Amniotic stem cell (primary cell): ENCODE measurements at places on chromosomes 6 and 20.

DNA sequence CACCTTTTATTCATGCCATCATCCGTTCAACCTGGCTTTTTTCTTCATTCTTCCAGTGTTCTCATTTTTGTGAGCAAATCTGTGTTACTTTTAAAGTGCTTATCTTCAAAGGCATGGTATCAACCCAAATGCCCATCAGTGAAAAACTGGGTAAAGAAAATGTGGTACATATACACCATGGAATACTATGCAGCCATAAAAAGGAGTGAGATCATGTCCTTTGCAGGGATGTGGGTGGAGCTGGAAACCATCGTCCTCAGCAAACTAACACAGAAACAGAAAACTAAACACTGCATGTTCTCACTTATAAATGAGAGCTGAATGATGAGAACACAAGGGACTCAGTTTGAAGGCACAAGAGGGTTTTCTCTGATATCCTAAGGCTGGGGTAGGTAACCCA, 130.3 kb downstream of the CCDC170 start:
- DNase-seq, result no peak

GRCh38 chr6:167129562-167129961, 6.7 kb downstream of the CCR6 start:
- DNase-seq, result no peak

DNA sequence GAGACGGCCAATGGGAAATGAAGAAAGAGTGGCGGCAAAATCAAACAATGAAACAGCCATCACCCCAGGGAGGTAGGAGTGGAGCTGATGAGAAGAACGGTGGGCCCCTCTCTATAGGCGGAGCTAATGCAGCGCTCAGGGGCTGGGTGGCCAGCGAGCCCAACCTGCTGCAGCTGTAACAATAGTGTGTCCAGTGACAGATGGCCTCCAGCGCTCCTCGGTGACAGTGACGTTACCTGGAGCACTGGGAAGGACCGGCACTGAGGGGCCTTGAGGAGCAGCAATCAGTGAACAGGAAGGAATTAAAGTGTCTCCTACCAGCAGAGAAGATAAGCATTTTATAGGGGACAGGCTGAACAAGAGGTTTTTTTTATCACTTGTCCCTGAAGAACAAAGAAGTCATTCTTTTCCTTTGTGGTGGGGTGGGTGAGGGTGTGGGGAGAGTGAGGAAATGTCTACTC, 81.6 kb downstream of the FOXA2 start:
- DNase-seq, result no peak

- DNase-seq, result no peak
These were observed 22.7 kb upstream of the GOPC start for GRCh38 chr6:117624869-117625481.

DNA sequence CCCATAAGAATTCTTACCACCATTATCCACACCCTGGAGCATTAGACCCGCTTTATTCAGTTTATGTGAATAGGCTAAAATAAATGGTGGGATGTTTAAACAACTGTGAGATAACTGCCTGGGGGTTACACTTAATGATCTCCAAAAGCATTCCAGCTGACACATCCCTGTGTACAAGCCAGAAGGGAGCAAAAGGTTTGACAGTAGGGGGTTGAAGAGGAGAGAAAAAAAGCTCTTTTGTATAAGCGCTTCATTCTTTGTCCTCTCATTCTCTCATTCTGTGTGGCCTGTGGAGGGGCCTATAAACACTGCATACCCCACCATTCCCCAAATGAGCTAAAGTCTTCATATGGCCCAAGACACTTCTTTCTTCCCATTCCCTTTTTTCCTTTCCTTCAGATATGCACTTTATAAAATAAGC, 30.8 kb upstream of the COL21A1 start:
- no peak for DNase-seq

DNA sequence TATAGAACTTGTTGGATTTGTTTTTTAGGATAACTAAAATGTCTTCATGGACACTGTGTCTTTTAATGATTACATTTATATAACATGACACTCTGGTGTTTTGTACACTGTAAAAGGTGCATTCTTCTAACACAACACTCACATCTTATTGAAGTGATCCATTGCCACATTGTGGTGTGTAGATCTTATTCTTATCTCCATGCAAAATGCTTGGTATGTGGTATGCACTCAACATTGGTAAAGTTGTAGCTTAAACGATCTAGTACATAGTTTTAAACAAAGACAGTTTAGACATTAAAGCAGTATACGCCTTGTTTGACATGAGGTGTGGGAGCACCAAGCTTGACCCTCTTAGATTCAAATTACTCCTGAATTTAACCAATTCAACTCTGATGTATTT, 84.7 kb downstream of the SASH1 start:
- no peak for DNase-seq

DNA sequence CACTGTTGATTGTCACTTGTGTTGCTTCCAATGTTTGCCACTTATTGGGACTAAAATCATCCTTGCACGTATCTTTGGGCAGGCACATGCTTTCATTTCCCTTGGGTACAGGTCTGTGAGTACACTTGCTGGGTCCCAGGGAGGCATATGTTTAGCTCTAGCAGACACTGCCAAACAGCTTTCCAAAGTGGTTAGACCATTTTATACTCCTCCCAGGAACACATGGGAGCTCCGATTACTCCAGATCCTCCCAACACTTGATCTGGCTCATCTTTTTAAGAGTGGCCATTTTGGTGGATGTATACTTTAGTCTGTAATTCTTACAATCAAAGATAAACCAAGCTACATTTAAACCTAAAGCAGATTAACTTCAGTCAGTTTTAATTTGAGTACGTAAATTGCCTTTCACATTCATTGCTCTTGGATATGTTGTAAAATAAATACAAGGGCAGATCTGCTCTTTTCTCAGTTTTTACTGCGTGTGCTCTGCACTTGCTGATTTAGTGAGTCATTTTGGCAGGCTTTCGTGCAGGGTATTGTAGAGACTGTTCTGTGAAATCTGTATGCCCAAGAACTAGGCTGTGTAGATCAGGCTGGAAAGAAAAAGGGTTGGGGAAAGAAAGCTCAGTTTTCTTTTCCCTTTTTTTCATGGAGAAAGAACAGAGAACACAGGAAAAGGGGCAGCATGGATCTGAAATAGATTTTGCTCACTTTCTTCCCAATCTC, 19.5 kb downstream of the SLC22A1 start:
- DNase-seq, result peak; percentile 49

DNA sequence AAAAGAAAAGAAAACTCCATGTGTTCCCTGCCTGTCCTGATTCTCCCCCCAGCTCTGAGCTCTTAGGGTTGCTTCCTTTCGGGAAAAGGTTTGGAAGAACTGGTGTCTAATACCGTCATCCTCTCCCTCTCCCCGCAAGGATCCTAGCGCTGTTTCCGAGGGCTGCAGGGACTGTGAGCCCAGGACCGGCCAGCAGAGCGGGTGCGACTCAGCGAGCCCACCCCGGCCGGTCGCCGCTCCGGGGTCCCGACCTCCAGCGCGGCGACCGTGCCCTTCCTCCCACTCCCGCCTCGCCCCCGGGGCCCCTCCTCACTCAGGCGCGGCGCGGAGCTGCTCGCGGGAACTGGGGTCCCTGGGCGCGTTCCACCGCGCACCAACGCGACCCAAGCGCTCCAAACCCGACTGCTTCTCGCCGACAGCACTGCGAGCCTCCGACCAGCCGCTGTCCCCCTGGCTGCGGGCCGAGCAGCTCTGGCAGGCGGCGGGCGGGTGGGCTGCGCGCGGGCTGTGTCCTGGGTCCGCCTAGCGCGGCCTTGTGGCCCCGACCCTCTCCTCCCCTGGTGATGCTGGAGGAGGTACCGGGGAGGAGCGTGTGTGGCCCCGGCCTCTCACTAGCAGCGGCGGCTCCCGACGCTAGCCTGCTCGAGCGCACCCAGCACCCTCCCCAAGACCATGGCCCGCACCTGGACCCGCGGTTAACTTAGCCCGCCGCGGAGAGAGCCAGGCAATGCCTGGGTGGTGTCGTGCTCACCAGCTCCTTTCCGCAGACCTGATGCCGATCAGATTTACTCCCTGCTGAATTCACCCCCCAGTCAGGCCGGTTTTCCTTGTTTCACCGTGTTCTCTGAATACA, at the start of gene PLA2G7:
Gene PLA2G7, minus strand, starts transcription at position 509 of the 853 bp plus-strand sequence. CDS start 12,484 bp downstream, outside the sequence.
- DNase-seq, result no peak

DNA sequence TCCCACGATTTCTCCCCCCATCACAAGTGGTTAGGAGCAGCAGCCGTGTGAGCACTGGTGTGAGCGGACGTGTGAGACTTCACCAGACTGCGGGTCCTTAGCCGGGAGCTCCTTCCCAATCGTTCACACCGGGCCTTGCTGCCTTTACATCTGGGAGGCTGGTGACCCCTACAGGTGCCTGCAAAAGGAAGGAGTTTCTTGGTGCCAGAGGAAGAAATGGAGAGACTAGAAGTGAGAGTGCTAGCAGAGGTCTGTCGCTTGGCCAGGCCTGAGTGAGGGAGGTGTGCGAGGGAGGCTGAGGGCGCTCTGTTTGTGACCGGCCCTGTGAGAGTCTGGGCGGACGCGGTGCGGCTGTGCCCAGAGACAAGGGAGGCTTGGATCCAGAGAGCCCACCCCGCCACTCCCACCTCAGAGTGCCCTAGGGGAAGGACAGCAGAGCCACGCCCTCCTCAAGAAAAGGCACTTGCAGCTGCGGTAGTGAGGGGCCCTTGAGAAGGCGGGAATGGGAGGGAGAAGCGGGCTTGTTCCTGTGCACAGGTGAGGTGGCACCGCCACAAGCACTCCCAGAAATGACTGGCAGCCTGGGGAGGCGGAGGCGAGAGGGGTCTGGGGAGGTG, 10.0 kb upstream of the ARMC2 start:
- DNase-seq, result no peak

GRCh38 chr6:101286146-101286545, 107.4 kb upstream of the GRIK2 start:
- no peak for DNase-seq

GRCh38 chr6:142773859-142774648, 170.9 kb downstream of the HIVEP2 start:
- no peak for DNase-seq

DNA sequence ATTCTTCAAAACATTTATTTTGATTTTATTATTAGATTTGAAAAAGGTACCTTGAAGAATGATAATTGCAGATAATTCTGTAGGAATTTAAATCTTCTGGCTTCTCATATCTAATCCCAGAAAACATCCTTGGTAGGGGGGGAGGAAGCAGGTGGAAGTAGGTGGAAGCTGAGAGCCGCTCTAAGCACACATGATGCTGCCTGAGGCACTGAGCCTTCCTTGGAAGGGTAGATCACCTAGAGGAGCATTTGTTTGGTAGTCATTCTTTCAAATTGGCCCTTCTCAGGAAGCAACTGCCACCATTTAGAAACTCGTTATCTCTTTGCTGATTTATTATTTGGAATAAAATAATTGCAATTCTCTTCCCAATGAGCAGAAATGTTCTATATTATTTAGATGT, 623.3 kb downstream of the CD109 start:
- DNase-seq, result no peak

DNA sequence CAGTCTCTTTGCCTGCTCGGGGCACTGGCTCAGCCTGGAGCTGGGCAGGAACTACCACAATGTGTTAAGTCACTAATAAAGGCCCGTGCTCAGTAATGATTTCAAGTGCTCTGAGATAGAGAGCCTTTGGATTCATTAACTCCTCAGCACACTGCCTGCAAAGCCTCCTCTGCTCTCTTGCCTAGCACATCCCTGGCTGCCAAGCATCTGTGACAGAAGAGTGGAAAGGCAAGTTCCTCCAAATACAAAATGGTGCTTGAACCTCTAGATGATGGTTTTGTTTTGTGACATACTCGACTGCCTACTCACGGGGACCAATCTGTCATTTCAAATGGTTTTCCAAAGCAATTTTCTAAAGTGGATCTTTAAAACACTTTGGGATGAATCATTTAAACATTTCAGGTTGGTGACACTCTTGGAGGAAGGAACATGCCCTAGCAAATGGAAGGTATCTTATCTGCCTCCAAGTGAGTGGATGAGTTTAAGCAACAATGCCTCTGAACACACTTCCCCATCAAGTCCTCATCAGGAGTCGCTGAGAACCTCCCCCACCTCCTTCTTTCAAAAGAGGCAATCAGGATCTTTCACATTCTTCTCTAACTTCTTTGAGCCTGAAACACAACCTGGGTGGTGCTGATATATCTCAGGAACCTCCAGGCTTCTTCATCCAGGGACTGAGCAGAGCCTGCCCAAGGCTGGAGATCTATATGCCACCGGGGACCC, 35.8 kb downstream of the METTL24 start:
- no peak for DNase-seq

DNA sequence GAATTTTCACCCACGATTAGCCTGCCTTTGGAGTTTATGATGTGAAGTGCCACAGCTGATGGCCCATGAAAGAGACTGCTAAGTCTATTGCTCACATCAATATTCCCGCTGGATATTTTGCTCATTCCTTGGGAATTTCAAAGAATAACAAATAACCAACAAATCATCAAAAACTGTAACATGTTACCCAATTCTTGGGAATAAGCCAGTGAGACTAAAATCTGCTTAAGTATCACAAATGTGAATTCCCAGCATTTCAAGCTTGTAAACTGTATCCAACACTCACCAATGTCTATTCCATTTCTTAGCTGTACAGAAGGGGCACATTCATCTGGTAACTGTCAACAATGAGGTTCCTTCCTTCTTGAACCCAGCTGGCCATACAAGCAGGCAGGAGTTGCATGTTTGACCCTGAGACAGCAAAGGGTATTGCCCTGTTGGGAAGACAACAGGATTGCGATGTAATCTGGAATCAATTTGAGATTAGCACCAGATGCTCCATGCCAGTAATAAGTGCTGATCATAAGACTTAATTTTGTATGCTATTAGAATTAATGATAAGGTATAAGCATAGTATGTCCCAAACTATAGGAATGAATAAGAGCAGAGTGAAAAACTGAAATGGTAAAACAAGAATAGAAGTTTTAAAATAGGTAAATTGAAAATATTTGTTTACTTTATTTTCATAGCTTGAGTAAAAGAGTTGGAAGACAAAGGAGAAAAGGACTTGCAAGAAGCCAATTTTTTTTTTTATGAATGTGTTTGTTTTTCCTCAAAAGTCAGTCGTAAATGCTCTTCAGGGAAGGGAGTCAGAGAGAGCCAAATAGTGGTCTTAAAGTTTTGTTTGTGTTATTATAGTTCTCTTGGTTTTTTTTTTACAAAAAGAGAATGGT, 58.8 kb downstream of the RSPO3 start:
- no peak for DNase-seq

DNA sequence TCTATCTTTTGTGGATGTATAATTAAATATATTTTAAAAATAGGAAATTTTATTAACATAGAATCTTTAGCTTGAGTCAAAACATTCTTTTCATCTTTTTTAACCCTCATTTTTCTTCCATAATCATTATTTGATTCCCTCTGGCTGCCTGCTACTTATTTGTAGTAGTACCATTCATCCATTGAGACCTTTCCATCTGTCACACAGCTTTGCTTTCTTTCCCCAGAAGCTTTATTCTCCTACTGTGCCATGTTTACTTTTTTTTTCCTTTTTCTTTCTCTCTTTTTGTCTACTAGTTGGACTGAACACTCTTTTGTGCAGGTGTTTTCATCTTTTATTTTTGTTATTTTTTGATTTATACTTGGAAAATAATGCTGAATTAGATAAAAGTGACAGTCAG, 522.6 kb upstream of the MMS22L start:
- no peak for DNase-seq

GRCh38 chr20:22282696-22283095, 301.7 kb downstream of the FOXA2 start:
- DNase-seq, result no peak

- DNase-seq, result no peak
These were observed 157.8 kb downstream of the SCML4 start for GRCh38 chr6:107666084-107666980.

- no peak for DNase-seq
These were observed 144.1 kb upstream of the EEF1E1 start for GRCh38 chr6:8246403-8246802.

GRCh38 chr6:71289039-71289801, 609 bp downstream of the OGFRL1 start:
- no peak for DNase-seq
